Caudate nucleus (tissue), 63 donors: ENCODE measurements at places on chromosomes 3 and 15.

DNA sequence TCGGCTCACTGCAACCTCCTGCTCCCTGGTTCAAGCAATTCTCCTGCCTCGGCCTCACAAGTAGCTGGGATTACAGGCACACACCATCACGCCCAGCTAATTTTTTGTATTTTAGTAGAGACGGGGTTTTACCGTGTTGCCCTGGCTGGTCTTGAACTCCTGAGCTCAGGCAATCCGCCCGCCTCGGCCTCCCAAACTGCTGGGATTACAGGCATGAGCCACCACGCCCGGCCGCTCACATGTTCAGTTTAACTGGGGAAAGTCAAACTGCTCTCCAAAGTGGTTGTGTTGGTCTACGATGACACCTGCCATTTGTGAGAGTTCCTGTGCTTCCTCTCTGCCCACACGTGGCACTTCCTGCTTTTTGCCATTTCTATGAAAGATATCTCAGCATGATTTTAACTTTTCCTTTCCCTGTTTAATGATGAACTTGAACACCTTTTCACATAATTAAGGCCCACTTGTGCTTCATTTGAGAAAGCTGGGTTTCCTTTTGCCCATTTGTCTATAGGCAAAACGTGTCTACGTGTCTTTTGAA, 877 bp upstream of the GP5 start:
- DNase-seq, result no peak

GRCh38 chr15:43544266-43544665, 26.9 kb downstream of the MAP1A start:
- no peak for DNase-seq

- DNase-seq, result no peak
Measured at GRCh38 chr3:56389183-56389830, 79.0 kb downstream of the ERC2 start.

GRCh38 chr15:80199869-80200268, 47.1 kb downstream of the FAH start:
- DNase-seq, result no peak

DNA sequence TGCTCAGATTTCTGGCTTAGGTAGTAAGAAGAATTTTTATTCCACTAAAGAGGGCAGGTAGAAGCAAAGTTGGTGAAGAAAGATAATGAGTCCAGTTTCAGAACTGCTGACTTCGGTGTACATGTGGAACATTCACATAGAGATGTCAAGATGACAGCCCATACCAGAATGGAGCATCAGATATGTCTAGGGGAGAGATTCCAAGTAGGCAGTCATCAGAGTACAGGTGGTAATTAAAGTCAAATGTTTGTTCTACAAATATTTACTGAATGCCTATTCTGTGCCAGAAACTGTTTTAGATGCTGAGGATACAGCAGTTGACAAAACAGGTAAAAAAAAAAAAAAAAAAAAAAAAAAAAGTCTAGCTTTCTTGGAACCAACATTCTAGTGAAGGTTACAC, 81.9 kb downstream of the FGF12 start:
- DNase-seq, result no peak

DNA sequence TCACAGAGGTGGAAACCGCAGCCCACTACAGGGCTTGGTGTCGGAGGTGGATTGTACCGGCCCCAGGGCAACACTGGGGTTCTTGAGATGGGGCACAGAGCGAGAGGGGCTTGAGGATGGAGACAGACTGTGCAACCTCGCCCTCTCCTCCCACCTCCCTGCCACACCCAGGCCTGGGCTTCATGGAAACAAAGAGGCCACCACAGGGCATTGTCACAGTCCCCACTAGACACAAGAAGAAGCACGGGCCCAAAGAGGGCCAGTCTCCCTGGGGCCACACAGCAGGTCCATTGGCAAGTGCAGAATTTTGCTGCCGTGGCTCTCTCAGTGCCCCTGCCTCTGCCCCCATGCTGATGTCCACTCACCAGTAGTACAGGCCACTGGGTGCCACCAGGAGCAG, 4.1 kb upstream of the CALML4 start:
- DNase-seq, result no peak

DNA sequence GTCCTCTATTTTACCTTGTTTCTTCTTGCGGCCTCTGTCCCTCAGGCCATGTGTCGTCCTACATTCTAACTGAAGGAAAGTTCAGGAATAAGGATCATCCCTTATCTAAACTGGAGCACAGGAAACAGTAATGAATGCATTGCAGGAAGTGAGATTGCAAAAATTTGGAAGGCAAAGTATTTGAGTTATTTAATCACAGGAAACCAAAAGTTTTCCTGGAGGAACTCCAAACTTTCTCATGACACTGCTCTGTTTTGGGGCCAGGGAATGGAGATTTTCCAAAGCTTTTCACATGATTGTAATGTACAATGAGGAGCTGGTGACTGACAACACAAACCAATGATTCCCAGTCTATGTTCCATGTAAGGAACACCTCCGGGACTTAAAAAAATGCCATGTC, 57.8 kb upstream of the PLSCR4 start:
- DNase-seq, result no peak

- no peak for DNase-seq
Measured at GRCh38 chr3:126155280-126155640, 25.1 kb downstream of the ALDH1L1 start.
